ENCODE measurements at places on chromosomes 3 and 15. TPM values are rescaled to one million over a fixed set of nuclear protein-coding genes. Genes with fewer than 3 reads are reported as not detected.

OXTR gene
- 1.7 TPM for total RNA-seq

SETD2 gene
- total RNA-seq, result 60.8 TPM

DNA sequence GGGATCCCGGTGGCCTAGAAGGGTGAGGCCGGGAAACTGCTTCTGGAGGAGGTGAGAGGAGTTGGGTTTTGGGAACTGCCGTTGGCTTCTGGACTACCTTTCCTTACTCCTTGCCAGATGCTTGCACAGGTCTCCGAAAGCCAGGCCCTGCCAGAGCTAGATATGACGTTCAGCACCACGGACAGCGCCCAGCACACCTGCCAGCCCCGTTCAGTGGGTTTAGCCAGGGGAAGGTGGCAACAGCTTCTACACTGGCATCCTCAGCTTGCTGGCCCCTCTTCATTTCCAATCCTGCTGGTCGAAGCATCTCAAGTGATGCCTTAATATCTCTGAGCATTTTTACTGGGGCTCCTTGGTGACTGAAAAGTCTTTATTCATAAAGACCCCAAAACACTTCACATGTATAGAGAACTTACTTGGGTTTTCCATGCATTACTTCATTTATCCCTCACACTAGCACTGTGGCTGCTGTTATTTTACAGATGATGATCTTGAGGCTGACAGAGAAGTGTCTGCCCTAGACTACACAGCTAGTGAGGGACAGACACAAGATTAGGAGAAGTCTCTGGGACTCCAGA, 21.9 kb downstream of the HCN4 start:
- peak; percentile 81 for DNase-seq

GRCh38 chr3:10010878-10011465, 15.3 kb upstream of the FANCD2 start:
- DNase-seq, result peak; percentile 98

DNA sequence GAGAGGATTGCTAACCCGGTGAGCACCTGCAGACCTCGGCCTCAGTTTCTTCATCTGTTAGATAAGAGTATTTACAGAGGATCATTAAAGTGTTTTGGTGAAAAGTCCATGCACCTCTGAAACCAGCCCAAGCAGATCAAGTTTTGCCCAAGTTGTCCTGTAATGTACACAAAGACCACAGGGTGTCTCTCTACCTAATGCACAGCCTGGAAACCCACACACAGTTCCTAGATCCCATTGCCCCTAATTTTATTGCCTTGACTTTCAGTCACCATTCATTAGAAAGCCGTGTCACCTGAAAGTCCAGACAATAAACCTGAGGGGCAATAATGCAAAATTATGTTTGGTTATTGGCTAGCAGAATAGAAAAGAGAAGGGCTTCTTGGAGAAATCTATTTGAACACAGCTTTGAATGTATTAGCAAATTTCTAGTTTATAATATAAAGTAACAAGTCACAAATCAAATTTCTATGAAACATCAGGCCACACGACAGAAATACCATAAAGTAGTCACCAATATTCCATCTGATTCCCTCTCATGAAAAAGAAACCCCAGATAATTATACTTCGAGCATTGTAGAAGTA, 161.3 kb upstream of the SLC2A2 start:
- DNase-seq, result no peak

Measured in H9 (cell line).